ENCODE measurements at places on chromosomes 5 and 9.
A peak's percentile ranks its signal among the peaks of the same experiment; 100 is the strongest.

DNA sequence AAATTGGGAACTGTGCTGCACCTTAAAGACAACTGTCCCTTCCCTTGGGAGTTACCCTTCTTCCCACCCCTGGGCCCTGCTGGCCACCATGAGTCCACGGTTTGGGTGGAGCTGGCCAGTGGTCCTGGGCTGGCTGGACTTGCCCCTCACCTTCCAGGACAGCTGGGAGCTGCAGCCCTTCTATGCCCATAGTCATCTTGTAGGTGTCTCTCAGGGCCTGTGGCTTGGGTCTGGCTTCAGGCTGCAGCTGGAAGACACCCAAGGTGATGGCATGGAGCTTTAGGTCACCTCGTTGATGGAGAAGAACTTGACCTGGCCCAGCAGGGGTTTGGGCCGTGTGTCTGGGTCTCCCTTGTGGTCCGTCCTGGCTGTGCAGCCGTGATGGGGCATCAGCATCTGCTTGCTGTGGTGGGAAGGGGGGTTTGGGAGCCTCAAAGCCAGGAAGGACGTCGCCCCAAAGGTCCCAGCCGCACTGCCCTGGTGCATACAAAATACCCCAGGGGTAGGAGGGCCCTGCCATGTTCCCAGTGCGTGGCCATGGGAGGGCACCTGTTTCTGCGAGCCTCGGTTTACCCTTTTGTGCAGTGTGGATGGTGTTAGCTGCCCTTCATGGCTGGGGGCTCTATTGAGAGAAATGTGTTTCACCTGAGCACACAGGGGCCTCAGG, 8.9 kb downstream of the WNK2 start:
- H3K4me3 ChIP-seq, result no peak overlapping the region
- no peaks in the 10 kb centered on the region for H3K27me3 ChIP-seq
- peak overlapping the region; percentile 64 for H3K27ac ChIP-seq

- H3K36me3 ChIP-seq, result no peaks in the 10 kb centered on the region
- ATAC-seq, result no peak
- H3K4me3 ChIP-seq, result no peak overlapping the region
Measured at GRCh38 chr5:78232163-78232562, 62.3 kb downstream of the AP3B1 start.

DNA sequence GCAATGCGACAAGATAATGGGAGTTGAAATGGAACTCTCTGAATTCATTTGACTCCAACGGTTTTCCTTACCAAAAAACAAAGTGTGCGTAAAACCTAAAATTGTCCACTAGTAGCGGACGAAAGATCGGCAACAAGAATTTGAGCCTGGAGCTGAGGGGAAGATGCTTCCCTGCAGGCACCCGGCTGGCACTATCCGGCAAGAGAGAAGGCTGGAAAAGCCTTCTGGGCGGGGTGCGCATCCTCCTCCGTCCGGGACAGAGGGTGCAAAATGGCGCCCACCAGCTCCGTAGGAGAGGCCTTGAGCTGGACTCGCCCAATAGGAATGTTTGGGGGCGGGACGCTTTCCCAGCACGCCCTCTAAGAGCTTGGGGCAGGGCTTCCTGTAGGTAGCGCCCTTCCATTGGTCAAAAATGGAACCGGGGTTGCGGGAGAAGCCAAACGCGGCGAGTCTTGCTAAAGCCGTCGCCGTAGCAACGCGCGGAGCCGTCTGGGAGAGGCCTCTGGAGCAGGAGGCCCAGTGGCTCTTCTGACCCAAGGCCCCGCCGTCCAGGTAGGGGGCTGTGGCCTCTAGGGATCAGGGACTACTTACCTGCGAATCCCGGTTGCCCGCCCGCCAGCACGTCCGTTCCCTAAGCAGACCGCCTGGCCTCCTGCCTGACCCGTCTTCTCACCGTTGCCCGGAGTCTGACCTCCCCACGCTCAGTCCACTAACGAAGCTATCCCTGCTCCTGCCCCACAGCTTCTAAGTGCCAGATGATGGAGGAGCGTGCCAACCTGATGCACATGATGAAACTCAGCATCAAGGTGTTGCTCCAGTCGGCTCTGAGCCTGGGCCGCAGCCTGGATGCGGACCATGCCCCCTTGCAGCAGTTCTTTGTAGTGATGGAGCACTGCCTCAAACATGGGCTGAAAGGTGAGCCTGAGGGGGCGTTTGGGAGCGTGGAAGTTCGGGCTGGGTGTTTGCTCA, 9.2 kb downstream of the RUFY1 start:
- H3K4me3 ChIP-seq, result peak overlapping the region; percentile 62
- H3K36me3 ChIP-seq, result no peaks in the 10 kb centered on the region
- H3K4me1 ChIP-seq, result peaks cover 5% of the 10 kb centered on the region
- H3K27me3 ChIP-seq, result no peaks in the 10 kb centered on the region
- ATAC-seq, result peak; percentile 100
- H3K27ac ChIP-seq, result peak overlapping the region; percentile 79

DNA sequence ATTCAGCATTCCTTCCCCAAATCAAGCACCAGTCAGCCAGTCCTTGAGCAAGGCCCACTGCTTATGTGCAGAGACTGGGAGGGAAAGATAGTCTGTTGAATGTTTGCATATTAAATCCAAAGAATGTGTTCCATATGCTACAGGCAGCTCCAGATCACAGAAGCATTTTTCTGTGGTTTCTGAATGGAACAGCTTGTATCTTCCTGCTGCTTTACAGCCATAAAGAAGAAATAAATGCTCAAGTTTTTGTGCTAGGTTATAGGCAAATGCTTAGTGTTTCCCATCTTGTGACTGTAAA, 310.3 kb downstream of the TRIM36 start:
- no peaks in the 10 kb centered on the region for H3K4me1 ChIP-seq
- no peak overlapping the region for H3K27ac ChIP-seq
- no peaks in the 10 kb centered on the region for H3K36me3 ChIP-seq
- no peak overlapping the region for H3K4me3 ChIP-seq
- no peaks in the 10 kb centered on the region for H3K27me3 ChIP-seq

GRCh38 chr5:73497497-73498056, 665 bp upstream of the BTF3 start:
- H3K27me3 ChIP-seq, result no peaks in the 10 kb centered on the region
- no peak for ATAC-seq
- peak overlapping the region; percentile 87 for H3K4me3 ChIP-seq

GRCh38 chr5:139277171-139277570, 16.4 kb upstream of the MATR3 start:
- no peak overlapping the region for H3K27ac ChIP-seq
- H3K36me3 ChIP-seq, result peaks cover 35% of the 10 kb centered on the region
- H3K27me3 ChIP-seq, result no peaks in the 10 kb centered on the region

DNA sequence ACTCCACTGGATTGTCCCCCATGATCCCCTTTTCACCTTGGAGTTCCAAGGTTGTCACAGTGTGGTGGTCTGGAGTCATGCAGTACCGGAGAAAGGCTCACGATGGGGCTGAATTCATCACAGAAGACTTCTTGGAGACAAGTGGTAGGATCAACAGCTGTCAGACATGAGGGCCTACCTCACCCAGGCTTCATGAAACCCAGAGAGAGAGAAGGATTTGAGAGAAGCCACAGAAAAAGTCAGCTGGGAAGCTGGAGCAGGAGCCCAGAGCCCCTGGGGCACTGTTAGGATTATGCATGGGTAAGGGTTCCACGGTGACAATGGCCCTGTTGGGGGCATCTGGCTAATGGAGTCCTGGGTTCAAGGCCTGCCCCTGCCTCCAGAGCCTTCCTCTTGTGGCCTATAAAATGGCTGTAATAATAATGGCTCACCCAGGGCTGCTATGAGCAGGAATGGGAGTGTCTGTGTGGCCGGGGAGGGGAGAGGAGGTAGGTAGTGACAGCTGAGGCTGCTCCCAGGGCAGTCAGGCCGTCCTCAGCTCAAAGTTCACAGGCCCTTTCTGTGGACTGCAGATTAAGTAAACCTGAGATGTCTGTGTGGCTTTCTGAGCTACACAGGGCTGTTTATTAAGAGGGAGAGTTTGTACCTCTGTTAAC, 910 bp downstream of the TRIM14 start:
- H3K27me3 ChIP-seq, result no peaks in the 10 kb centered on the region
- H3K4me3 ChIP-seq, result no peak overlapping the region
- no peaks in the 10 kb centered on the region for H3K36me3 ChIP-seq
- ATAC-seq, result no peak
- H3K4me1 ChIP-seq, result no peaks in the 10 kb centered on the region
